ENCODE measurements at places on chromosomes 5 and 9.

- DNase-seq, result no peak
These were observed 1.6 kb downstream of the KDM4C start for GRCh38 chr9:6759185-6759977.

DNA sequence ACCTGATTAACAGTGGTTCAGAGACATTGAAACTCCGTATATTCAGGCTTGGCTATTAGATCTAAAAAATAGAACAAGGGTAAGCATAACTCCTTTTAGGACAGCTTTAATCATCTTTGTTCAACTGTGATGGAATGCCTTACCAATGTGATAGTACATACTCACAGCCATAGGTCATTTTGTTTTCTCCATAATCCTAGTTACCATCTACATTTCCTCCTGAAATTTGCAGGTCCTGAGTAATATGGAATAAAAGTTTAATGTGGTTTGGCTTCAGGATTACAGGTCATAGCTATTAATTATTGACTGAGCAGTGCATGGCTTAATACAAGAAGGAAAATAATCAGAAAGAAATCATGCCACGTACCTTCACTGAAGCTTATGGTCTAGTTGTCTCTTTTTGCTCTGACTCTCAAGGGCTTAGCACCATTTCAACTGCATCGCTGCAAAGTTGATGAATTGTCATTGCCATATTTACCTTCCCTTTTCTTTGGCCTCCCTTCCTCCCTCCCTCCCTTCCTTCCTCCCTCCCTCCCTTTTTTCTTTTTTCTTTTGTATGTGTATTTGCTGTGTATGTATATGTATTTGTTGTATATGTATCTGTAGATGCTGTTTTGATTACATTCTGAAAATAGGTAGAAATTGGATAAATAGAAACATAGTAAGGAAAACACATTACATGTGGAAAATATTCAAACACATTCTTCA, 250.9 kb upstream of the ZNF608 start:
- DNase-seq, result no peak

- DNase-seq, result no peak
These were observed 31.2 kb upstream of the BASP1 start for GRCh38 chr5:17186256-17186655.

DNA sequence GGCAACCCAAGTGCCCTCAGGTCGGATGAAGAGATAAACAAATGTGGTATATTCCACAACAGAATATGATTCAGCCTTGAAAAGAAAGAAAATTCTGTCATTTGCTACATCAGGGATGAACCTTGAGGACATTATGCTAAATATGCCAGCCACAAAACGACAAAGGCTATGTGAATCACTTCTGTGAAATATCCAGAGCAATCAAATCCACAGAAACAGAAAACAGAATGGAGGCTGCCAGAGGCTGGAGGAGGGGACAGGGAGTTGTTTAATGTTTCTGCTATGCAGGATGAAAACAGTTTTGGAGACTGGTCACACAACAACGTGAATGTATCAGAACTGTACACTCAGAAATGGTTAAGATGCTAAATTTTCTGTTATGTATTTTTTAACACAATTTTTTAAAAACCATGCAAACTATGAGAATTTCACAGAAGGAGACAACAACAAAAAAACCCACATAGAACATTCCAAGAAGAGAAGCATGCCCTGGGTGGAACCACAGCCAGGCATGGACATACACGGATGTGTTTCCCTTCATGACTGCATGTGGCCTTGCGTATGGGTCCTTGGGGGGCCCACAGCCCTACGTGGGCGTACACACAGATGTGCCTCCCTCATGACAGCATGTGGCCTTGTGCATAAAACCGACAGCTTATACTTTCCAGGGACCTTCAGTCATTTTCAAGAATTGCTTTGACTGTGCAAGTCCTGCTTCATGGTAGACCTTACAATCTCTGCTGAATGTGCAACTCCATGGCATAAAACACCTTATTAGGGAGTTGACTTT, 146.7 kb downstream of the ROR2 start:
- no peak for DNase-seq

All from NCI-H510A (cell line).